ENCODE measurements at places on chromosomes 3 and 15.
A peak's percentile ranks its signal among the peaks of the same experiment; 100 is the strongest.

DNA sequence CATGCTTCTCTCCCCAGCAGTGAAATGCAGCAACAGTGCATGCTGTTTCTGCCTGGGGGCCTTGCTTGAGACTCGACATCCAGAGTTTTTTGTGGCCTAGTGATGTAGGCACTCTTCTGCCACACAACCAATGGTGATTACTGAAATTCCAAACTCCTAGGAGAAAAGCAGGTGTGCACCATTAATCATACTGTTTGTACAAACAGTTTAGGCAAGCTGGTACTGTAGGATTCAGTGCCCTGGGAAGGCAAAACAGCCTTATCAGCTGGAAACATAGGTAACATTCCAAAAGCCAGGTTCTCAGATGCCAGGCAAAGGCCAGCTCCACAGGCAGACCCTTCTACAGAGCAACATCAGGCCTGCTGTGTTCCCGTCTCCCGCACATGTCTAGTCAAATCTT, 17.5 kb upstream of the RBP1 start:
- DNase-seq, result no peak

- no peak for DNase-seq
These were observed 718.9 kb downstream of the NLGN1 start for GRCh38 chr3:174116421-174116820.

DNA sequence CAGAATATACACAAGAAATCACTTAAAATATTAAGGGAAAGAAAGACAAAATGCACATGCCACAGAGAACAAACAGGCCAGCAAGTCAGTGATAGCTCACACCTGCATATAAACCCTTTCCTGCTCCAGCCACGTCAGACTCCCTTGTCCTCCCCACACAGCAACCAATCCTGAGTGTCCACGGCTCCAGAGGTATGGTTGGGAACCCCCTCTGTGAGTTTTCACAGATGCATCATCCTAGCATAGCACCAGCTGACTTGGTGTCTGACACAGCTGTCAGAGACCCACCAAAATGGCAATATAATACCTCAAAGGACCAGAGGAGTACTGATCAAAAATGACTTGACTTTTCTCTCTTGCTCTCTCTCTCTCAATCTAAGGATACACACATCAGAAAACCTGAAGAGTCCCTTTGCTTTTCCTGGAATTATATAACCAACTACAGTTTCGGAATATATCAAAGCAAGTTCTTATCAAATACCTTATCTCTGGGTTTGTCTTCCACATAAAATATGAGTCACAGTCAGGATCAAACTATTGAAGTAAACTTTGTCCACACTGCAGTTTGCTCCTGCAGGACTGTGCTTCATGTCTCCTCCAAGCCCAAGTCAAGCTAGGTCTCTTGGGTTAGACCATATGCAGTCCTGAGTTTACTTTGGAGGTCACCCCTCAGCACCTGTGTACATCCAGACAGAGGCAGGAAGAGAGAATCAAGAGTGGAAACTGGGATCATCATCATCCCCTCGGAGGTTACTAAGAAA, 187.1 kb upstream of the THBS1 start:
- DNase-seq, result no peak

DNA sequence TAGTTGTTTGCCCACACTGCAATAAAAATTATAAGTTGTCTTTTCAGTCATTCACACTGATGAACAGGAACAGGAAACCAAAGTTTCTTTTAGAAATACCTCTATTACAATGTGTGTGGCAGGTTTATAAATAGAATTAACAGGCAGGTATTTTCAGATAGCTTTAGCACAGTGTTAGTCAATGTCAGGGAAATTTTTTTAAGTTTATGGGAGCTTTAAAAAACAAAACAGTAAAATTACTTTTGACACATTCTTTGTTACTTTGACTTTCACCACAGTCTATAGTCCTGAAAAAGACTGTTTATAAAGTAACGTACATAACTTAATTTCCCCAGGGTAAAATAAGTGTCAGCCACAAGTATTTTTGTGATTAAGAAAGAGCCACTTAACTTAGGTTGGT, 38.1 kb downstream of the SERPINI1 start:
- no peak for DNase-seq

- no peak for DNase-seq
These were observed 79.6 kb upstream of the OCA2 start for GRCh38 chr15:28178727-28179126.

- DNase-seq, result no peak
These were observed 48.6 kb upstream of the ATOSA start for GRCh38 chr15:52727815-52728214.

GRCh38 chr3:131393051-131393450, 11.5 kb downstream of the NUDT16 start:
- no peak for DNase-seq

- no peak for DNase-seq
These were observed 10.0 kb upstream of the FILIP1L start for GRCh38 chr3:100124201-100124761.

GRCh38 chr3:45440562-45440961, 52.2 kb downstream of the LARS2 start:
- no peak for DNase-seq

- no peak for DNase-seq
These were observed 107.8 kb upstream of the BCL6 start for GRCh38 chr3:187852842-187853730.

GRCh38 chr15:69128667-69129311, 31.6 kb upstream of the GLCE start:
- no peak for DNase-seq

DNA sequence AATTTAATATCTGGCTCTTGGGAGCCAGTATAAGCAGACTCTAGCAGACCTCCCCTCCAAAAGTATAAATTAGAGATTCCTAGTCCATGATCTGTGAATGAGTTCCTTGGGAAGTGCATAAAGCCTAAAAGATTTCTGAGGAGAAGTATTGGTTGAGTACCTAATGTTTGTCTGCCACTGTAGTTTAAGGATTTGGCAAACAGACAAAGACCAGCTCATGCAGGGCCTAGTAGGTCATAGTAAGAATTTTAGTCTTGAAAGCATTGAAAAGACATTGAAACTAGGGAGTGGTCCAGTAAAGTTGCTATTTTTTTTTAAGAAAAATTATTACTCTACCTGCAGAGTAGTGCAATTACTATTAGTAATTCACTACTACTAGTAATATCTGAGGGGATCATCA, 67.5 kb downstream of the SPRED1 start:
- no peak for DNase-seq

- peak; percentile 35 for DNase-seq
These were observed 24.4 kb upstream of the TXNRD3 start for GRCh38 chr3:126679318-126679751.

DNA sequence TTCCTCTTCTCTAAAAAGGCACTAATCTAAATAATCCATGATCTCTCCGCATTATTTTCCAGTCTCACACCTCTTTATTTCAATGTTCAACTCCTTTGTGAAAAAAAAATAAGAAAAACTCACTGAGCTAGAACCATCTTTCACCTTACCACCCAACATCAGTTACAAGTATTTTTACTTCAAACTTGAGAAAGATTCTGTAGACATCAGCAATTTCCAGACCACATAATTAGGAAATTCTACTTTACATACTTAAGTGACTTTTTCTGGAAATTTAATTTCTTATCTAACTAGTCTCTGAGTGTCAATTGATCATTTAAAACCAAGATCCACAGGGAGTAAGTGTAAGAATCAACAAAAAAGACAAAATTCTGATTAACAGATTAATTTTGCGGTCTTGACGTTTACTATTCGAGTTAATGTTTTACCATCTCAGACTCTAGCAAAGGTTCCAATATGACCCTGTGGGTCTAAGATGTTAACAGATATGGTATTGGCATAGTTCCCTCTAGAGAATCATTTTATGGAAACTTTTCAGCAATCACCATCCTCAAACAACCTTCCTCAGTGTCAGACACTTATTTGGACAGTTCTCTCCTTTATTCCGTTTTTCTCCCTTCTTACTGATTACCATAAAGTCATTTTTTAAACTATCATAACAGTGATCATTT, 5.1 kb downstream of the ATP13A3 start:
- DNase-seq, result no peak

GRCh38 chr3:69231929-69232440, 109.6 kb upstream of the LMOD3 start:
- DNase-seq, result no peak

- no peak for DNase-seq
These were observed 19.0 kb downstream of the NSUN3 start for GRCh38 chr3:94081884-94082283.

DNA sequence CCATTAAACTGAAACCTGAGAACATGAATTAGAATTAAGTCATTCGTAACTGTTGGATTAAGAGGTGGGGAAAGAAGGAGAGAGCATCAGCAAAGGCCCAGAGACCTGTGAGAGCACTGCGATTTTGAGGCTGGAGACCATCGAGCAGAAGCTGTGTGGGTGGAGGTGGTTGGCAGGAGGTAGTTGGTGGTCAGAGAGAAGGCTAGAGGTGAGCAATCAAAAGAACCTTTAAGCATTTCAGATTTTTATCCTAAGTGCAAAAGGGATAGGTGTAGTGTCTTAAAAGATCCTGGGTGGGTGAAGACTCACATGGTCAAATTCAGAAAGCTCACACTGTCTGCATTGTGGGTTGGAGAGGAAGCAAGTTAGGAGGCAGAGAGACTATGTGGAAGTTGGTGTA, 65.1 kb upstream of the TEX264 start:
- no peak for DNase-seq

DNA sequence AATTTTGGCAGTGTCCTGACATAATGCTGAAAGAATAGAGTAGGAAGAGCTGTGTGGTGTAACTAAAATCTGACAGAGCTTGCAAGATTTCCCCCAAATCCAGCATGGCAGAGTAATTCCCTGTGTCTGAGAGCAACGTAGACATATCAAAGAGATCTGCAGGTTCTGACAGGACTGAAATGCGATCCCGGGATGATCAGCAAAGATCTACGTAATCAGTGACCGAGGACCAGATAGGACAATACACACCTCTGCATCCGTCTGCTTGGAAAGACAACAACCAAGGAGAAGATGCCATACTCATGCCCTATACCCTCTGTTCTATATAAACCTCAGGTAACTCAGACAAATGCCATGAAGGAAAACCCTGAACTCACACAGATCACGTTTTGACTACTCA, 26.6 kb upstream of the SYNPR start:
- no peak for DNase-seq

DNA sequence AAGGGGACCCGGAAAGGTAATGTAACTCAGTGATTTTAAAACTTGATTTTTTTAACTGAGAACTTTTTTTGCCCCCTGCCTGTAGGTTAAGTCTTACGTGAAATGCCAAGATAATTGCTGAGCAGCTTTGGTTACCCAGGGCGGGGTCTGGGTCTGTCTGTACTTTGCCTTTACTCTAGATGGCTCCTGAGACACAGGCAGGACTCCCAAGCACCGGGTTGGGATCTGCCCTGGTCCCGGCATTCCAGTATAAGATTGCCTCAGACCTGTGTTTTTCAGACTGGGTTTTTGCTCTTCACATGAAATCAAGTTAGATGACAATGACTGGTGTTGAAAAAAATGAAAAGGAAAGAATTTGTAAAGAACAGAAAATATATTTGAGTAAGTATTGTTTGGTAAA, 40.3 kb downstream of the WDR76 start:
- DNase-seq, result no peak

- DNase-seq, result no peak
These were observed 131.0 kb upstream of the KLHL25 start for GRCh38 chr15:85925649-85926237.

- no peak for DNase-seq
These were observed 19.2 kb upstream of the MFGE8 start for GRCh38 chr15:88932271-88932874.

GRCh38 chr15:100769043-100769974, 110.3 kb upstream of the ALDH1A3 start:
- no peak for DNase-seq

DNA sequence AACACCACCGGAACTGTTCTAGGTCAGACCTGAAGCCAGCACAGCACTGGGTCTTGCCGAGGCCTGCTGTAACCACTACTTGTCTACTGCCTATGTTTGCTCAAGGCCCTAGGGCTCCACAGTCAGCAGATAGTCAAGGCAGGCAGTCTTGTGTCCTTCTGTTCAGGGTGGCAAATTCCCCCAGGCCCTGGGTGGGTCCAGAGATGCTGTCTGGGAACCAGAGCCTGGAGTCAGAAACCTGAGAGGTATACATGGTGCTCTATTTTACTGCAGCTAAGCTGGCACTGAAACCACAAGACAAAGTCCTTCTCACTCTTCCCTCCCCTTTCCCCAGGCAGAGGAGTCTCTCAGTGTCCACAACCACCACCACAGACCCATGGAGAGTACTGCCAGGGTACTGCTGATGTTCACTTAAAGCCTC, 89.9 kb downstream of the BBX start:
- no peak for DNase-seq

GRCh38 chr3:98027085-98027446, 8.0 kb downstream of the GABRR3 start:
- DNase-seq, result no peak

DNA sequence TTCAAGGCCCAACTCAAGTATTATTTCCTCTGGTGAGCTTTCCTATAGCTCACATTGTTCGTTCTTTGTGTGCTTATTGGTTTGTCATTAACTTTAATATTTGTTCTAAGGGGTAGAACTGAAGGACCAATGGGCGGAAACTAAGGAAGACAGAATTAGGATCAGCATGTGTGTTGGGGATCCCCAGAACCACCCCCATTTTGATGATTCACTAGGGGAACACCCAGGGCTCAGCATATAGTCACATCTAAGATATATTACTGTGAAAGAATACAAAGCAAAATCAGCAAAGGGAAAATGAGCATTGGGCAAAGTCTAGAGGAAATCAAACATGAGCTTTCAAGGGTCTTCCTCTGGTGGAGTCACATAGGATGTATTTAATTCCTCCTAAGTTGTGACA, 76.9 kb downstream of the TIMP4 start:
- no peak for DNase-seq

GRCh38 chr3:157354722-157355121, 81.9 kb upstream of the PTX3 start:
- DNase-seq, result no peak

DNA sequence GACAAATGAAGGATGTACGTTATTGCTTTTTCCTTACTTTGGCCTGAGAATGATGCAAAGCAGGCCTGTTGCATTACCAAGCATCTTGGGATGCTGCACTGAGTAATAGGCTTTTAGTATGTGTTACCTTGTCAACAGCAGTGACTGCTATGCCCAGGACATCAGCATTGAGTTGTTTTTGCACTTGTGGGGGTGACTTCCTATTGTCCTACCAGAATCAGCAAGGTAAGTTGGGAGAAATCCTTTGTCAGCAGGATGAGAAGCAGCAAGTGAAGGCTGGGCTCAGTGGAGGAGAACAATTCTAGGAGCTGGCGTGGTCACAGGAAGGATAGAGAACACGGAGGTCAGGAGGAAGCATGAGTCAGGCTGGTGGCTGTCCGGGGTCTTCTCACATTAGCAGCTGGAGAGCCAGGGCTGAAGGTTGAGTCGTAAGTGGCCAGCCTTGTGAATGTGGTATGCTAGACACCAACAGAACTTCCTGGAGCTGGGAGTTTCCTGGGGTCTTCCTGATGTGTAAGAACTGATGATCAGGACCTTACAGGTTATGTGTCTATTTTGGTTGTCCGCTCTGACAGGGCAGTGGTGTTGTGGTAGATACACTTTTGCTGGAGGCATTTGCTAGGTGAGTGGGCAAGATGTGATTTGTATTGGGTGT, 142.7 kb downstream of the FNDC3B start:
- no peak for DNase-seq

Data from amniotic stem cell (primary cell).